Hippocampal formation (tissue), 2 donors: ENCODE measurements at places on chromosomes 1 and 21.

GRCh38 chr1:229710746-229711145, 84.7 kb downstream of the URB2 start:
- DNase-seq: no peak

DNA sequence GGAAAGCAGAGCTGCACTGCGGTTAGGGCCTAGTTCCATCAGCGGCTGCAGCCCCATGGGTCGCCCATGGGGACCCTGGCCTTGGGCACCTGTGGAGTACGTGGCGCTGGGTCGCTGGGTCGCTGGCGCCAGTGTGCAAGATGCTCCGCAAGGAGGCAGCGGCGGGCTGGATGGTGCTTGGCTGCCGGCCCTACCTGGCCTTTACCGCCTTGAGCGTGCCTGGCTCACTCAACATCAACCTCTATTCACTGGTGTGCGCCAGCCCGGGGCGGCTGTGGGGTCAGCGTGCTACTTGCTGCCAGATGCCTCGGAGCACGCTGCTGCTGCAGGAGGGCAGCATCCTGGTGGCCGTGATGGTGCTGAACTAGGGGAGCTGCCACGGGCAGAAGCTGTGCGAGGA, 85.1 kb upstream of the RHOU start:
- no peak for DNase-seq

DNA sequence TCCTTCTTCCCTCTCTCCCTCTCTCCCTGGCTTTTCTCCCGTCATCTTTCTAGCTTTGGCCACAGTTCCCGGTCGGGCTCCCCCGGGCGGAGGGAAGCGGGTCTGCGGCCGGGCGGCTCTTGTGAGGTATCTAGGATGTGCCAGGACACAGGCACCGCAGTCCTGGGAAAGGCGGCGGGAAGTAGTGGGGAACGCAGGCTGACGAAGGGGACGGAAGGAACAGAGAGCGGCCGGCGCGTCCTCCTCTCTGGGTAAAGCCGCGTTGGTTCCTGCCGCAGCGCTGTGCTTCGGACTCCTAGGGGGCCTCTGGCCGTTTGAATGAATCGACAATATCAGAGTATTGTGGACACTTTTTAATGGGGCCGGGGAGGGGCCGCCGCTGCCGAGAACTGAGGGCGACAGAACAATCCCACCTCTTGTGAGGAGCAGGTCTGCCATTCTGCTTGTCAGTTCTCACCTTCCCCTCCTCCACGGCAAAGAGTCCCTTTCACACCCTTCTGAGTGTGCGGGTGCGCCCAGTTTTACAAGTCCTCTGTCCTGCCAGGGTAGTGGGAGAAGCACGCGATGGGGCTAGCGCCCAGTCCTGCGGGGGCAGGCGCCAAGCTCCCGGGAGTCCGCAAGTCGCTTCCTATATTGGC, 1.2 kb upstream of the LHX9 start:
- no peak for DNase-seq

DNA sequence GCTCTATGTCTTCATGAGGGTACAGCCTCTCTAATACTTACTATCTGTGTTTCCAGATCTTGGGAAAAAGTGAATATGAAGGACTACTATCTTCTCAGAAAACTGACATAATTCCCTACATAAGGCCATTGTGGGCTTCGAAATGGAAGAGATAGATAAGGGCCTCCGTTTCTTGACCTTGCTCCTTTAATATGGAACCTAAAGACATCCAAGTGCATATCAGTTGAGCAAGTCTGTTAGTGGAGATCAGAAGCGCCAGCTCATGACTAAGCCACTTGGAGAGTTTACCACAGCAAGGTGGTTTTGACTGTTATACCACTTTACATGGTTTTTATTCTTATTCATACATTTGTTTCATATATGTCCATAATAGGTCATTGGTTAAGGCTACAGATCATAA, 35.3 kb upstream of the FCER1A start:
- no peak for DNase-seq

GRCh38 chr1:192884241-192884640, 75.4 kb downstream of the RGS2 start:
- no peak for DNase-seq

DNA sequence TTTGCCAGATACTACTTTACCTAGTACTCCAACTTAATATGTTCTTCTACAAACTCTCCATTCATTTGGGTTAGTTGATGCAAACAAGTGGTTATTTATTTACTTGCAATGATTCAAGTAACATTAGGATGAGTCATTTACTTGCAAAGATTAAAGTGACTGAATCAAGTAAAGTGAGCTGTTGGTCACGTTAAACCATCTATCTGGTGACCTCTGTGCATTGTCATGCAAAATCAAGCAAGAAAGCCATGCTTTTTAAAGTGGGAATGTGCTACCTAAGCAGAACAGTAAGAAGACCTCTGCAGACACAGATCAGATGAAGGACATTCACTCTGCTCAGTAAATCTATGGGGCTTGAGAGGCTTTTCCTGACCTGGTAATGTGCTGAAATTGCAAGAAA, 254.7 kb downstream of the LRRIQ3 start:
- no peak for DNase-seq
